Suppressor macrophage treated with lipopolysaccharide for 1 hour (primary cell): ENCODE measurements at places on chromosomes 2 and 18.

GRCh38 chr2:149612122-149612521, 24.5 kb upstream of the MMADHC start:
- DNase-seq = no peak

GRCh38 chr2:42960002-42960841, 167.8 kb upstream of the HAAO start:
- DNase-seq = no peak

- DNase-seq = peak; percentile 82
These were observed 36.3 kb downstream of the BMP10 start for GRCh38 chr2:68834737-68835376.

- no peak for DNase-seq
These were observed 7.5 kb upstream of the GAREM2 start for GRCh38 chr2:26165403-26165802.

DNA sequence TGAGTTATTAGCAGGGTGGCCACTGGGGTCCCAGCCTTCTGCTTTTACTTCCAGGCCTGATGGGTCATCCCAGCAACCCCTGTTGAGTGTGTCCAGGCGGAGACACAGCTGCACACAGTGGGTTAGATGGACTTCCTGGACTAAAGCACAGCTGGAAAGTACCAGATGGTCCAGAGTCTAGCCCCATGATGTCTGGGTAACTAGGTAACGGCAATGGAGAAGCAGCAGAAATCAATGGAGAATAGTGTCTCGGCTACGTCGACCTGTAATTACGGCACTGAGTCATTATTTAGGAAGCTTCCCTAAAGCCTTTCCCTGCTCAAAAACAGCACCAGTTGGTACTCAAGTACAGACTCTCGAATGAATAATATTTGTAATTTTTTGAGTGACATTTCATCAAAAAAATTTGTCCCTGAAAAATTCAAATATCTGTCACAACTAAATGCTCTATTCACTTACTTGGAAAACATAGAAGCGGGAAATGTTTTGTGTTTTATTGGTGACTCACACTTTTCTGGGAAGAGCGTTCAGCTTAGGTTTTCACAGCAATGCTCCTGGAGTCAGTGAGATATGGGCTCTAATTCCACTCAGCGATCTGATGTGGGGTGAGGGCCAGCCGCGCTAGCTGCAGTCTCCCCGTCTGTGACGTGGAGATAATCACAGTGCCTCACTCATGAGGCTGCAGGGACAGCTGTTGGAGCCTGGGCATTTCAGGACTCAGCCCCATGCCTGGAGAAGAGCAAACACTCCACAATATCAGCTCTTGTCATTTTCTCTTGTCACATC, 16.2 kb upstream of the ARL4C start:
- DNase-seq = no peak

DNA sequence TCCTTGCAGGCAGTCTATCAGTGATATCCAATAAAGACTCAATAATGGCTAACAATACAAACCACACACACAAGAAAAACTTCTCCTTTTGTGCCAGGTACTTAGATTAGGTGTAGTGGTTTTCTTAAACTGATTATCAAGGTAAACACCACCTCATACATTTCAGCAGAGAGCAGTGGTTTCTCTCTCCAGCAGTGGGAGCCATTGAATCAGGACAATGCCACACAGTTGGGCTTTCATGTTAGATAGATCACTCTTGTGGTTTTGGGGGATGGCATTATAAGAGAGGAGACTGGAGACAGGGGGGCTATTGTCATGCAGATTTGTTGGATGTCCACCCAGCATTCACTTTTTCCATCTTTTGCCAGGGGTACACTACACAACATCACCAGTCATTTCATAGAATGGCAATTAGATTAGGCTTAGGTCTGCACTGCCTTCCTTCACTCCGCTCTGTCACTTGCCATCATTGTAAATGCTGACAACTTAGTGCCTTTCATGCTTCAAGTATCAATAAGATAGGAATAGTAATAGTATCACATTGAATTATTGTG, 13.6 kb upstream of the IRS1 start:
- no peak for DNase-seq

DNA sequence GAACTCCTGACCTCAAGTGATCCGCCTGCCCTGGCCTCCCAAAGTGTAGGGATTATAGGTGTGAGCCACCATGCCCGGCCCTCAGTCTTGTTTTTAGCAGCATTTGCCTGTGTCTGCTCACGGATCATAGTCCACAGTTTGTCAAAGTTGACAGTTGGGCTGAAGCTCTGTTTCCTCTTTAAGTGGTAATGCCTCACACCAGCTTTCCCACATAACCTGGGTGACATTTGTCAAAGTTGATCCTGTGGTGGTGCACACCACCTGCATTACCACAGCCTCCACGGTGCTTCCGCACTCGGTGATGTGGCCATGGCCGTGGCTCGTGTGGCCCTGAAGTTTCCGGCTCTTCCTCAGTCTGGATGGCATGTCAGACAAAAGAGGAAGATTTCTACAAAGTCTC, 27.1 kb downstream of the RAB31 start:
- DNase-seq = no peak

DNA sequence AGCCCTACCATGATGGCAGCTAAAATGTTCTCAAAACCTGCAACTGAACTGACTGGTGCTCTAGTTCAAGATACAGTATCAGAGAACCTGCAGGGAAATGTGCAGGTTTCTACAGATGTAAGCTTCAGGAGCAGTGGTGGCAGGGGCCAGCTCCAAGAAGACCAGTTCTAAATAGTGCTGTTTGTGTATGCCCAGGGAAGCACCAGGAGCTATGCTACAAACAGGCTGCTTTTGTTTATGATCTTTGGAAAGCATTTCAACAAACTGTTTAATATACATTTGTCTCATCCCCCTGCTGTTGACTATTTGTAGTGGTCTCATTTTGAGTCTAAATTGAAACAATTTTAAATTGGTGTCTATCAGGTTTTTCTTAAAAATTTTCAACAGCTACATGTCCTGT, 20.7 kb downstream of the FZD5 start:
- DNase-seq = no peak

DNA sequence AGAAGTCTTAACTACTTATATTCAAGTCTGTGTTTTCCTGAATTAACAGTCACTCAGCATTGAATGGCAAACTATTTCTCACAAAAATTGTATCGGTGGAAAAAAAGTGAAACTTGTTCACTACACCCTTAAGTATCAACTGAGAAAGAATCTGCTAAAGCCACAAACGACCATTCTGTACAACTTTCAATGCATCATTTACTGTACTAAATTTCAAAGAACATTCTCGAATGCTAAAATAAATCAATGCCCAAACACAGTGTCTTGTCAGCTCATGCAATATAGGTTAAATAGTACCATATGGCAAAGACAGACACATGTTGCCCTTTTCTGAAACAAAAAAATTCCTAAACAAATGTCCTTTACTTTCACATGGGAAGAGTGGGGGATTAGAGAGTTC, 9.0 kb downstream of the ZNF516 start:
- no peak for DNase-seq
